ENCODE measurements at places on chromosomes 7 and 10.

DNA sequence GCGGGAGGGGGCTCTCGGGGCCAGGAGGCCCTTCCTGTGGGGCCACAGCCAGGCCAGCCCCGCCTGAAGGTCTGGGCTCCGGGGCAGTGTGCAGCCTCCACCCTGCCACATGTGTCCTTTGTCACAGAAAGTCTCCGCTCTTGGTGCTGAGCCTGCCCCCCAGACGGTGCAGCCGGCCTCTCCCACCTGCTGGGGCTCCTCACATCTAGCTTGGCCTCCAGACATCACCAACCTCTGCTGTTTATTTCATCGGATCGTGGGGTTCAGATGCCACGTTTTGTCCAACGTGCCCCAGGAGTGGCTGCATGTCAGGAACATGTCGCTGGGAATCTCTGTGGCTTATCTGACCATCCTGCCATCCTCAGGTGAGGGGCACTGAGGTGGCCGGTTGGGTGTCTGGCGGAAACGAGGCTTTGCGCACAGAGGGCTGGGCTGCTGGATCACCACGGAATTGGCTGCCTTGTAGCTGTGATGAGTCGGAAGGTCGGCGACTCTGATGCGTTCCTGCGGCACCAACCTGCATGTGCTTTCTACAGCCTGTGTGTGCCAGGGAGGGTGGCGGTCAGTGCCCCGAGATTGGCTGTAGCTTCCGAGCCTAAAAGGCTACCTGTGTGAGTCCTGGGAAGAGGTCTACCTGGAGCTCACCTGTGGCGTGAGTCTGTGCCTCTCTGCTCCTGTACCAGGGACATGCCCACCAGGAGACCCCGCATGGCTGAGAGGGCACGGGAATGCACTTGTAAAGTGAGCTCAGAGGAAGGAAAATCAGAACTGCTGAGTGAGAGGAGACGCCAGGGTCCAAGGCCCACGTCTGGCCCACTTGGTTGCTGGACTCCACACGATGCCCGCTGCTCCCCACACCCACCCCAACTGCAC is 316.4 kb downstream of the DNAJB6 start:
- DNase-seq, result no peak

DNA sequence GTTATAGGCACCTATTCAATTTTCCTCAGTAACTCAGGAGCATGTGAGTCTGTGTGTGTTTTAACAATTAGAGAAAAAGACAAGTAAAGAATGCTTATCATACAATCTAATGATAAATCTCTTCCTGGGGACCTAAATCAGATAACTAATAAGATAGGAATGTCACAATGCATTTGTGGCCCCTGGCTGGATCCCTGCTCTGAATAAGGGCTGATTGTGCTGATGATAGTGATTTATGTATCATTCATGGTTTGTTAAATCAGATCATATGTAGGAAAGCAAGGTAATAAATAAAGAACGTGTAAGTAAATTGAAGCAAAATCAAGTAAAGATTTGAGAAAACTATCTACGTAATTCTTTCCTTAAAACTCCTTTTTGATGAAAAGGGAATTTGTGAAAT is 145.9 kb downstream of the C7orf25 start:
- DNase-seq, result peak; percentile 7

DNA sequence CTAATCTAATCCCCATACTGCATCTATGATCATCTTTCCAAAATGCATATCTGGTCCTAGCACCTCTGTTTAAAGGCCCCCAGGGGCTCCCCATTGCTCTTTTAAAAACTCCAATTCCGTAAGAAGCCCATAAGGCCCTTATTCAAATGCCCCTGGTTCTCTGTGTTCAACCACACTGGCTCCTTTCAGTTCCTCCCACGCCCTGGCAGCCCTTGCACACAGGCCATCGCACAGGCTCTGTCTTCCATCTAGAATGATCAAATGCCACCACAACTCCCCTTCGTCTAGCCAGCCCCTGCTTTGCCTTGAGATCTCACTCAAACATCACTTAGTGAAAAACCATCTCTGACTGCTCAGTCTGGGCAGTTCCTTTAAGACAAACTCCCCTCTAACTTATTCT is 112.9 kb upstream of the LYZL2 start:
- DNase-seq, result no peak

- no peak for DNase-seq
These were observed 1.1 kb downstream of the ZYX start for GRCh38 chr7:143382126-143382790.

DNA sequence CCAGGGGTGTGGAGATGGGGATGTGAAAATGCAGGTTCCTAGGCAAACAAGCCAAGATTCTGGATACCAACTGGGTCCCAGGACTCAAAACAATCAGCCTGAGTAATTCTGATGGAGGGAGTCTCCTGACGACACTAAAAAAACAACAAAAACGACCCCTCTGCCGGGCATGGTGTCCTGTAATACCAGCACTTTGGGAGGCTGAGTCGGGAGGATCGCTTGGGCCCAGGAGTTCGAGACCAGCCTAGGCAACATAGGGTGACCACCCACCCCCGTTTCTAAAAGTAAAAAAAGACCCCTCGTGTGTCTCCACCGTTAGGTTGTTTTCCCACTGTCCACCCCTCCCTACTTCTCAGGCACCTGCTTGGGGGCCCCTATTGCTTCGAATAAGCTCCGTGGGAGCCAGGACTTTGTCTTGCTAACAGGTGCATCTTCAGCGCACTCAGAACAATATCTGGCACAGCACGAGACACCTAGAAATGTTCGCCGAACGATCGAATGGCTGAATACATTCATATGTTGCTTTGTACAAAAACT is 743 bp upstream of the NRF1 start:
- peak; percentile 4 for DNase-seq

DNA sequence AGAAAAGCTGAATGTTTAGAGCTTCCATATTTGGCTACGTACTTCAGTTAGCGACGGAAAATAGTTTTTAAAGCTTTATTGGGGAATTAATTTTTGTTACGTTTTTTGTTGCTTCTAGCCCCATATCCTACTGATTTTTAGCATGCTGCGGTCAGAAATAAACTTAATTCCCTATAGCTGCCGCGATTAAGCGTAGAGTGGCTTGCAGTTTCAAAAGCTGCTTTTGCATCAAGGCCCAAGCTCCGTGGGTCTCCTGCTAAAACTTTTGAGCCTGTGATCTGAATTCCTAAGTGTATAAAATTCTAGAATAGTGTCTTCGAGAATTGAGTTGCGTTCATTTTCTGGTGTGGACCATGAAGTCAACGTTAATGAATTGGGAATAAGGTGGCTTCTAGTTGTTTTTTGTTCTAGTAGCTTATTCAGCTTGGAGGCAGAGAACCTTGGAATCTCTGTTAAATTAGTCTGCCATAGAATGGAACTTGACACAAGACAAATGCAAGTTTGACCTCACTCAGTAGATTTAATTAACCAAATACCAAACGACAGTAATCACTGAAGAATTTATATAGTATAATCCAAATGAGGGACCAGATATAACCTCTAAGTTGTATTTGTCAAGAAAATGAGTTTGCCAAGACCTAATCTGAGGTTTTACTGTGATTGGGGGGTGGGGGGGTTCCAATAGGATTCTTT is 977 bp downstream of the CALU start:
- DNase-seq, result no peak

GRCh38 chr10:11263767-11264166 is 246.1 kb downstream of the CELF2 start:
- no peak for DNase-seq
